ENCODE measurements at places on chromosomes 6 and 20.

- DNase-seq, result no peak
Measured at GRCh38 chr20:37081717-37082289, 14.0 kb downstream of the RBL1 start.

GRCh38 chr6:148217921-148218320, 124.7 kb upstream of the SASH1 start:
- DNase-seq, result no peak

DNA sequence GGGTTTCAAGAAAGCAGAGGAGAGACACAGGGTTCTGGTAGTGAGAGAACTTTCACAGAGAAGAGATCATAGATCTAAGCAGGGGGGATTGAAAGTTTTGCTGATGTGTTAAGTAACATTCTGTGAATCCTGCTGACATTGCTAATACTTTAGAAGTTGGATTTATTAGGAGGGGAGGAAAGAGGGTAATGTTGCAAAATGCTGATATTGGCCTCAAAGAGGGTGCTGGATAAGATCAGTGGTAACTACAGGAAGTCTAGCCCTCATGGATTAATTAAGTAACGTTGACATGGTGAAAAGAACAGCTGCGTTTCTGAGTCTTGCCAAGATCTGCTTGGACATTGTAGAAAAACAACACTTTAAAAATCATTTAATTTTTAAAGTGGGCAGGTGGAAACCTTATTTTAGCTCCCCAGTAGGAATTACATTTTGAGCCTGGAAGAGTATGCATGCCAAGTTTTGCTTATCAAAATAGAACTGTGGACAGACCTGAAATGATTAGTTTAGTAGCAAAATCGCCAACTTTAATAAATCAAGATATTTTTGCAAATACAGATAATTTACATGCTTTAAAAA, 606.0 kb upstream of the HTR1E start:
- no peak for DNase-seq

- no peak for DNase-seq
Measured at GRCh38 chr6:161748535-161749416, 474.9 kb upstream of the AGPAT4 start.

GRCh38 chr6:11315743-11316437, 83.4 kb upstream of the NEDD9 start:
- DNase-seq, result no peak

DNA sequence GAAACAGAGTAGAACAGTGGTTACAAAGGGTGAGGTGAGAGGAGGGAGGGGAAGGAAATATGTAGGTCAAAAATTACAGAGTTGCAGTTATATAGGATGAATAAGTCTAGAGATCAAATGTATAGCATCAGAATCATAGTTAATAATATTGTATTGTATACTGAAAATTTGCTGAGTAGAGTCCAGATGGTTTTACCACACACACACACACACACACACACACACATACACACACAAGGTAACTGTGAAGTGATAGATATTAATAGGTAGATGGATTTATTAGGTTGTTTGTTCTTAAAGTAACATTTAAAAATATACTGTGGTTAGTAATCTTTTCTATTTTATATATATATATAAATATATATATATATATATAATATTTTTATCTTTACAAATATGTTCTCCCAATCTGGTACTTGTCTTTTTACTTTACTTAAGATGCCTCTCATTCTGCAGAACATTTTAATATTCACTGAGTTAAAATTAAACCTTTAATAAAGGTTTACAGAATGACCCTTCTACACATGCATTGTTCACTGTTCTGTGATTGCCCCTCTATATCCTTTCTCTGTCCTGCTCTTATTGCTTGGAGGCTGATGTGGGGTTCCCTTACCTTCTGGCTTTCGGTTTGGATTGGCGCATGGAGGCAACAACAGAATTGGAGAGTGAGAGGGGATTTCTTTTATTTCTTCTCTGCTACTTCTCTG, 408 bp downstream of the PTCHD4 start:
- no peak for DNase-seq

- no peak for DNase-seq
Measured at GRCh38 chr6:40932953-40933352, 106.1 kb downstream of the UNC5CL start.
